Activated CD8-positive, alpha-beta memory T cell treated with anti-CD3 and anti-CD28 coated beads, Interleukin-2, amount 50 U/mL, for 4 hours (primary cell): ENCODE measurements at places on chromosomes 1 and 21.

DNA sequence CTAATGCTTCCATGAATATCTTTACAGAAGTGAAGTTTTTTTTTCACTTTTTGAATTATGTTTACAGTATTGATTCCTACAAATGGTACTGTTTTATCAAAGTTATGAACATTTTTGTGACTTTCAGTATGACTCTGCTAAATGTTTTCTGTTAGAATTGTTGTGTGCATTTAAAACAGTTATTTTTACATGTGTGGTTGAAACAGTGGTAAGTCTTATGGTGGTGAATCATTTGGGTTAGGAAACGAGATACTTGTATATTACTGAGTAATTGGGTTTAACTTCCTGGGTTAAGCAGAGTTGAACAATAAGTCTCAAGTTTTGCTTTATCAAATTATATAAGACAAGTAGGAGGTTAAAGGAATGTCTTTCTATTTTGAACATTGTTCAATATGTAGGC, 66.8 kb downstream of the VPS13D start:
- no peak for DNase-seq

- no peak for DNase-seq
Measured at GRCh38 chr1:37267111-37267835, 207.1 kb upstream of the ZC3H12A start.

GRCh38 chr1:159067699-159068621, 8.6 kb downstream of the AIM2 start:
- DNase-seq, result no peak

- no peak for DNase-seq
Measured at GRCh38 chr1:11980676-11980972, 380 bp downstream of the MFN2 start.

GRCh38 chr1:233448109-233448689, 120.7 kb downstream of the MAP3K21 start:
- DNase-seq, result no peak

DNA sequence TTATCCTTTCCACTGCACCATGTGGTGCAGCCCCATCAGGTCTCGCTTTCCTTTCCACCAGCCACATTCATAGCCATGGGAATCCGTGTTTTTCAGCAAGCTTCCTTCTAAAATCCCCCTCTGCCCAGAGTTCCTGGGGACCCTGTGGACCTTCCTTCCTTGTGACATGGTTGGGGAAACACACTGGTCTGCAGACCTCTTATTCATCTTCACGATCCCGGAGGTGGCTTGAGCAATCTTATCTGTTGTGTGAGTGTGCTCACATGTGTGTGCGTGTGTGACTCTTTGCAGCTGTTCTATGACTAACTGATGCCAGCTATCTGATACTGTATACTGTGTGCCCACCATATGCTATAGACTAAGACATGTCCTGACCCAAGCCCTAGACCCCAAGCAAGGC, 15.6 kb upstream of the IL10 start:
- DNase-seq, result no peak

DNA sequence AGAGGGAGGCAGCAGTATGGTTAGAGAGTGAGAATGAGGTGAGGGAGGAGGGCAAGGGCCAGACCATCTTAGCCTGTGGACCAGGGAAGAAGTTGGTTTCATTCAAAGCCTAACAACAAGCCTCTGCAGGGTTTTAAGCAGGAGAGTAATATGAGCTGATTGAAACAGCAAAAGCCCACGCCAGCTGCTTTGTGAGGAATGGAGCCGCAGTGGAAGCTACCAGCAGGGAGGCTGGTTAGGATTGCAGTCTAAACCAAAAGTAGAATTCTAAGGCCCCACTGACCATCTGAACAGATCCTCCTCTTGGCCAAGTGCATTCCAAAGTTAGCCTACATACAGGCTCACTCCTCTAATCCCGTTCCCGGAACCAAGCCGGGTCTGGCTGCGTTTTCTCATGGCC, 44.8 kb downstream of the OLFML3 start:
- DNase-seq, result no peak

DNA sequence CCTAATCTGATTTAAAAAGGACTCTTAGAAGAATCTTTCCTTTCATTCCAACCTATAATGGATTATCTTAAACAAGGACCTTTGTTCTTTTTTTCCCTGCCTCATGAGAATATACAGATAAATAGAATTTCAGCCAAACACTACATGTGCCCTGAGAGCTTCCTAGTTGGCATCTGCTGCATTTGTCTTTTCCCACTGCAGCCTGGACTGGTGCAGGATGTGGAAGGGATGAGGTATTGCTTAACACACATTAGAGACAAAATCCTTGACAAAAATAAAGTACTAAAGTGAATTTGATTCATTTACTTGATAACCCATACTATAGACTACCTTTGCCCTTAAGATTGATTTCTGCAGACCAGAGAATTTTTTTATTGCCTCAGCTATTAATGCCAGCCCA, 59.5 kb downstream of the PALMD start:
- DNase-seq, result no peak

GRCh38 chr1:34591751-34592629, 162.9 kb upstream of the GJB5 start:
- DNase-seq, result no peak

DNA sequence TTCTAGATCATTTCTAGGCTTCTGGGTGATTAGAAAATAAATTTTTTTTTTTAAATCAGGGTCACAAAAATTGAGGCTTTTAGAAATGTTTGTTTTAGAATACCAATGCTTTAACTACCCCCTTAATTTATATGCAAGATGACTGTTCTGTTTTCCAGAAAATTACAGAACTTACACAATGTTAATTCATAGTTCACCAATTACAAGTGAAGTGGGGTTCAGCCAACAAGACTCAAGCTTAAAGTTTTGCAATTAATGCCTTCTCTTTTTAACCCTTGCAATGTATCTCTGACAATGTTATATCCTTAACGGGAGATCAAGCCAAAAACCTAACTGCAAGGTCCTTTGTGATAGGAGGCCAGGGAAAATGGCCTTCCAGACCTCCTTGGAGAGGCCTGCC, 5.6 kb downstream of the PRELP start:
- DNase-seq, result no peak

GRCh38 chr1:226519716-226520598, 28.6 kb upstream of the STUM start:
- no peak for DNase-seq

DNA sequence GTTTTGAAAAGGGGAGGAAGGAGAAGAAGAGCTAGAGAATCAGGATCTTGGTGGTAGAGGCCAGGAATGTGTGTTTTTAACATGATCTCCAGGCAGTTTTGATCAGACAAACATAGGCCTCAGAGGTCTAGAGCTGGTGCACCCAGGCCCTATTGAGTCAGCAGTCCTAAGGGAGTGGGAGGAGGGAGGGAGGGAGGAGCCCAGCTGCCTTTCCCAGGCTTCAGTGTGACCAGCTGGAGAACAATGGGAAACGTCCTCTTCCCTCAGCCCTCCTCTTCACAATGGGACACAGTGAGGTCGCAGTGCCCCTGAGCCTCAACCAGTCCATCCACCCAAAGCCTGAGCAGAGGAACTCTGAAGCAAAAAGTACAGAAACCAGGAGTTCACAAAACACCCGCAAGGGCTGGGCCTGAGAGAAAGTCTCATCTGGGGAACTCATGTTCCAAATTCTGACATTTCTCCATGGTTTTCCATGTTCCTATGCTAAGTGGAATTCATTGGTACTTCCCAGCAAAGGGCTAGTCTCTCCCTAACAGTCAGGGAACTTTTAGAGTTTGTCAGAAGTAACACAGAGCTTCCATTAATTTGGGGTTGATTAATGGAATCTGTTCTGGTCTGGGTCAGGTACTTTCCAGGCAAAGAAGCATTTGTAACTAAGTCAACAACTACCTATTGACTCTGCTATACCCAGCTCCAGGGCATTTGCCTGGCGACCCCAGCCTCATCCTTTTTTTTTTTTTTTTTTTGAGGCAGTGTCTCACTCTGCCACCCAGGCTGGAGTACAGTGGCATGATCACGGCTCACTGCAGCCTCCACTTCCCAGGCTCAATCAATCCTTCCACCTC, 37.5 kb downstream of the ELAPOR1 start:
- DNase-seq, result no peak

- no peak for DNase-seq
Measured at GRCh38 chr1:119358636-119359035, 9.9 kb upstream of the HAO2 start.

GRCh38 chr1:167501515-167502191, 16.7 kb downstream of the CD247 start:
- DNase-seq, result no peak

- DNase-seq, result no peak
Measured at GRCh38 chr1:220300442-220301121, 28.3 kb upstream of the RAB3GAP2 start.

GRCh38 chr1:165481820-165482532, 37.0 kb upstream of the RXRG start:
- DNase-seq, result no peak

DNA sequence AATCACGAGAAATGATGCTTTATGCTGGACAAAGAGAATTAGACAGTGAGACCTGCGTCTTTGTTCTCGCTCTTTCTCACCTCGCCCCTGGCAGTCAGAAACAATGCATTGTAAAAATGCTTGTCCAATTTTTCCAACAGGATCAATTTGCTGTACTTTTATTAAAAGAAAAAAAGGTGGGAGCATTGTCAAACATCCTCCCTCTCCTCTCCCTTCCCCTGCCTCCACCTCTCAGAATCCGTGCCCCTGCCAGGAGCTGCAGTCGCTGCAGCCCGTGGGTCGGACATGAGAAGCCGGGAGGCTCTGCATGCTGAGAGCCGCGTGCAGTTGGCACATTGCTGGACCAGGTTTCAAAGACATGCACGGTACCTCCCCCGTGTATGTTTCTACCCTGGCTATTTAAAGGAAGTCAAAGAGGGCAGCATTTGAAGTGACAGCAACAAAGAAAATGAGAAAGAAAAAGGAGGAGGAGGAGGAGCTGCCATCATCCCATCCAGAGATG, 161.0 kb upstream of the KAZN start:
- DNase-seq, result no peak

GRCh38 chr21:35840197-35840799, 220.0 kb downstream of the SETD4 start:
- peak; percentile 43 for DNase-seq

DNA sequence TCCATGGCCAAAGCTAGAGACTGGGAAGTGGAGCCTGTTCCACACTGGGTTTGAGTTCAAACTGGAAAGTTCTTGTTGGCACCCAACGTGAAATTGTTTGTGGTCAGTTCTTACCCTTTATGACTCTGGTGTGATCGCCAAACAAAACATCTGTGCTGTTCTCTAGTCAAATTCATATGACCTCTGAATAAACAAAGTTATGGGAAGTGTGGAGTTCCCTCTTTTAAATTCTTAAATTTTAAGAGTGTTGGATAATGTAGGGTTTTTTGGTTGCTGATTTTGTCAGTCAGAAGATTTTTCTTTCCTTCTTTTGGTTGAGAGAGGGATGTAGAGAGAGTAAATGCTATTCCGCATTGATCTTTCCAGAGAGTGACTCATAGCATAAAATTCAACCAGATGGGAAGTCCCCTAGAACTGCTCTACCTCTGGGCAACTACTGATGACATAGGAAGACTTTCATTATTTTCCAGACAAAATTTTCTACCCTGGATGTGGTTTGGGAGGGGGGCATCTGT, 36.4 kb downstream of the CHML start:
- DNase-seq, result no peak

- DNase-seq, result no peak
Measured at GRCh38 chr21:42690586-42690985, 37.2 kb downstream of the PDE9A start.

DNA sequence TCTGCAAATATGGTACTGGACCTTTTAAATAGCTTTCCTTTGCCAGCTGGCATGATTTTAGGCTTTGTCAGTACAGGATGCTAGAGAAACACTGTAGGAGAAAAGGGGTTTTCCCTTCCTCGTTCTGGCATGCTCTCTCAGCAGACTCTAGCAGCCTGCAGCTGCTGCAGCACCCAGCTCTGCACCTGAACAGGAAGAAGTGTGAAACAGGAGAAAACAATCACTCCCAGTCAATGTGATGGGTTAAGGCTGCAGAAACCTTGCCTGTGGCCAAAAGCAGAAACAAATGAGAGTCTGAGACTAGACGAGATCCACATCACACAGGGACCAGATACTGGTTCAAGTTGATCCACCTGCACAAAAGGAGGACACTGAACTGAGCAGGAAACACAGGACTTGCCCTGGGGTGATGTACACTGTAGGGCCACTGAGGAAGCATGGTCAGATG, 21.2 kb downstream of the OVGP1 start:
- peak; percentile 26 for DNase-seq

DNA sequence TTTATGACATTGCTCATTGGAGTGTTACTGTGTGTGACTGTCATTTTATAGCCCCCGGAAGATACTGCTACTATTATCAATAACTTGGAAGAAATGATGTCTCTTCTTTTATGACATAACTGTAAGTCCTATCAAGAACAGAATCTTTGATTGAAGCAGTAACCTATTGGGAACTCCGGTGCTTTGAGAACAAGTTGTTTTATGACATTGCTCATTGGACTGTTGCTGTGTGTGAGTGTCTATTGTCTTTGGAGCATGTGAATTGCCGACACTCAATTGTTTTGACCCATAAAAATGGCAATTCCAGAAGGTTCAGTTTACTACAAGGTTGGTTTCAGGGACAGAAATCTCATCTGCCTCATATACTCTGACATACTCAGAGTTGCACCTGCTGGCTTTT, 8.0 kb downstream of the KCNK1 start:
- no peak for DNase-seq

DNA sequence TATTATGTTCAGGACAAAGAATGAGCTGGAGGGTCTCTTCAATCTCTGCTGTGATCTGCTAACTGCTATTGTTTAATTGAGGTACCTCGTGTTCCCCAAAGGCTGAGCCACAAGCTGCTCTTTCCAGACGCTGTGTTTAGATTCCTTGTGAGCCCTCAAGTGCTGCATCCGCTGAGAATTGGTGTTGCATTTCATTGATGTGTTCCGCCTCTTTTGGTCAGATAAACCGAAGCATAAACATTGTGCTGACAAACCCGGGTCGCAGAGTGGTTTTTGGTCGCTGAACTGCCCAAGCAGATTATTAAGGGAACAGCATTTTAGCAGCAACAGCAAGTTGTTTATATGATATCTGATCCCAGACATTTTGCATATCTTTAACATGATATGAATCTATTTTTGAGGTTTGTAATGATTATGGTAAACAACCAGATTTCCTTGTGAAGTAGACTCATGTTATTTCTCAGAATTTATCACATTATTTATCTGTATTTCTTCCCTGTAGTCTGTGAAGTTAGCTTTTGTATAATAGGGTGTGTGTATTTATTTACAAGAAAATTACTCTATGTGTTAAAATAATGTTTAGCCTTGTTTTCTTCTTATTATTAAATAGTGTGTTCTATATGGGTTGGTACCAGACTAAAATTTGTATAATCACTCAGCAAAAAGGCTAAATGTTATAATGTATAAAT, 217.2 kb upstream of the C1orf105 start:
- DNase-seq, result no peak

- DNase-seq, result no peak
Measured at GRCh38 chr1:166119471-166119965, 47.3 kb downstream of the FAM78B start.
